ENCODE measurements at places on chromosomes 1 and 21.

DNA sequence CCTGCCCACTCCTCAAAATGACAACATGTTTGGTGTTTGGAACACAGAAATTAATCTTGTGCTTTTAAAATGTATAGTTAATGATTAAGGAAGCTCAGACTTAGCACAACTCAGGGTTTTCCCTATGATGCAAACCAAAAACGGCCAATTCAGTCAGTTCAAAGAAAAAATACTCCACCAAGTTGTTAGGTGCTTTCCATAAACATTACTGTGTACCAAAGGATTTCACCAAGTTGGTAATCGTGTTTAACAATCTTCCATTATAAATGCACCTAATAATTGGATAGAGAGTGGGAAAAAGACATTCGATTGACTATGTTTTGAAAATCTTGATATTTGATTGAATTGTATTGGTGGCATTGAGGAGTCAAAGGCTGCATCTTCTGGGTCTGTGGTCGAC, 33.3 kb upstream of the DUSP10 start:
- DNase-seq: no peak

DNA sequence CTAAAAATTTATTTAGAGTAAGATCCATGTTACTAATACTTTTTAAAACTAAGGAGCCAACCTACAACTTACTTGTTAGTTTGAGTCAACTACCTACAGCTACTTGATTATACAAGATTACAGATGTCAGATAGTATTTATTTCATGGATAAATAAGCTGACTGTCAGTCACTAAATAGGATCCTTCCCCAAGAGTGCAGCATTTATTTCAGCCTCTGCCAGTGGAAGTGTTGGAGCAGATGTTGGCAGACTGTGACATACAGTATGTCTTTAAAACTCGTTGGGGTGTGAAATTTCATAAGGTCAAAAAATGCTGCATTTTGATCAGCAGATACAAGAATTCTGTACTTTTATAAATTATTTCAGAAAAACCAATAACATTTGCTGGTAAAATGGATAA, 156.2 kb downstream of the AKT3 start:
- no peak for DNase-seq

- DNase-seq: no peak
Observed at GRCh38 chr21:42481169-42481568, 14.9 kb downstream of the RSPH1 start.

- DNase-seq: no peak
Observed at GRCh38 chr1:33350611-33351280, 29.8 kb upstream of the A3GALT2 start.

DNA sequence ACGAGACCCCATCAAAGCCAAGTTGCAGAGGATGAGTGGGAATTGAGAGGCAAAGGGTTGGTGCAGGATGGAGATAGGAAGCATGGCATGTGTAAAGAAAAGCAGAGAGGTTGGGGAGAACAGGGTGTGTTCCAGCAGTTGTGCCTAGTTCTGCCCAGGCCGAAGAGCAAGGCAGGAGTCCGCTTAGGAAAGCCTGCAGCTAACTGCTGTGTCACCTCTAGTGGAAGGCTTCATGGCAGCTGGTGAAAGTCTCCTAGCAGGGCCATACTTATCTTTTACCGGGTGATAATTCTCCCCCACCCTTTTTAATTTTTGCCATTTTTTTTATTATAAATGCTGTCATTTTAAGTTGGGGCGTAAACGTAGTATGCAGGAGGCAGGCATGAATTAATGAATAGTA, 93.6 kb downstream of the NFIA start:
- DNase-seq: no peak

- no peak for DNase-seq
Observed at GRCh38 chr1:165116732-165117131, 239.8 kb downstream of the LMX1A start.

DNA sequence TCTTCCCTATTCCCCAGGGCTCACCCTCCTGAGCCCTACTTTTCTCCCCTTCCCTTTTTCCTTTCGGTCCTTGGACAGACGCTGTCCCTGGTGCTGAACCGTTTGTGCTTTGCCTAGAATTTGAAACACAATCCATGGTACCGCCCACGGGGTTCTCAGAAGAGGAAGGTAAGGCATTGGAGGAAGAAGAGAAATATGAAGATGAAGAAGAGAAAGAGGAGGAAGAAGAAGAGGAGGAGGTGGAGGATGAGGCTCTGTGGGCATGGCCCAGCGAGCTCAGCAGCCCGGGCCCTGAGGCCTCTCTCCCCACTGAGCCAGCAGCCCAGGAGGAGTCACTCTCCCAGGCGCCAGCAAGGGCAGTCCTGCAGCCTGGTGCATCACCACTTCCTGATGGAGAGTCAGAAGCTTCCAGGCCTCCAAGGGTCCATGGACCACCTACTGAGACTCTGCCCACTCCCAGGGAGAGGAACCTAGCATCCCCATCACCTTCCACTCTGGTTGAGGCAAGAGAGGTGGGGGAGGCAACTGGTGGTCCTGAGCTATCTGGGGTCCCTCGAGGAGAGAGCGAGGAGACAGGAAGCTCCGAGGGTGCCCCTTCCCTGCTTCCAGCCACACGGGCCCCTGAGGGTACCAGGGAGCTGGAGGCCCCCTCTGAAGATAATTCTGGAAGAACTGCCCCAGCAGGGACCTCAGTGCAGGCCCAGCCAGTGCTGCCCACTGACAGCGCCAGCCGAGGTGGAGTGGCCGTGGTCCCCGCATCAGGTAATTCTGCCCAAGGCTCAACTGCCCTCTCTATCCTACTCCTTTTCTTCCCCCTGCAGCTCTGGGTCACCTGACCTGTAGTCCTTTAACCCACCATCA, 10.4 kb downstream of the BCAN start:
- no peak for DNase-seq

DNA sequence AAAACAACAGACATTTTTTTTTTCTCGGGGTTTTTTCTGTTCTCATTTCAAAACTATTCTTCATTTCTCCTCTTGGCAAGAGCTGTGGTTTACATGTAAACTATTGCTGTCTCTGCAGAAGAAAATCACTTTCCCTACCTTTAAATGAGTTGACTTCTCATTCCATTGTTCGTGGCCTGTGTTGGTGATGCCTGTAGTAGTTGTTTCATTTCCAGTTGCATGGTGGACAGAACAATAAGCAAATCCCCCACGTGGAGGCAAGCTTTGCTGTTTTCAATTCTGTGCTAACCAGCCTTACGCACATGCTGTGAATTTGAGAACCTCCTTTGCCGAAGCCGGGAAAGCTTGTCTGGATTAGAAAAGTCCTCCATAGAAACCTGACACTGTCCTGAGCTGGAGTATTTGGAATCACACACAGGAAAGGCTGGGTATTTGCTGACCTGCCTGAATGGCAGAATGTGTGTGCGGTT, 26.2 kb upstream of the MAP3K7CL start:
- no peak for DNase-seq

DNA sequence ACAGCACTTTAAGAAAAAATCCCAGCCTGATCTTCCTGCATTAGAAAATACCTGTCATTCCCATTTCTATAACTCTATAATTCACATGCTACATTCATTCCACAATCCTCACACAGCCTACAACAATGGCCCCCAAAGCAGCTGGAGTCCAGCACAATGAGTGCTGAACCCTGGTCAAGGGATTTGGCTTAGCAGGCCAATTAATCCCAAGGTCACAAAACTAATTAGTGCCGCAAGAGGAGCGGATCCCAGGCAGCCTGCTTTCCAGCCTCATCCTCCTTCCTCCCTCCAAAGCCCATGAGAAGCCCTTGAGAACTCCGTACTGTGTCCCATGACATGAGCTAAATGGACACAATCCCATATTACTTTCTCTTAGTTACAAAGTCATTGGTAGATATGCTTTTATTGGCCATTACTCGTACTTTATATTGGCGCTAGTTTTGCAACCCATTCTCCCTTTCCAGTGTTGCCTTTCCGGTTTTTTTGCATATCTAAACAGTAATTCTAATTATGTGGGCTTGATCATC, 94.8 kb downstream of the DAB1 start:
- DNase-seq: no peak

GRCh38 chr1:12754738-12755137, 8.7 kb downstream of the CFAP107 start:
- no peak for DNase-seq

- no peak for DNase-seq
Observed at GRCh38 chr1:8704866-8705506, 112.5 kb downstream of the RERE start.

All from esophagus squamous epithelium (tissue), 5 donors.